CD4-positive, alpha-beta T cell treated with Interleukin-17A for 1 hour (primary cell): ENCODE measurements at places on chromosomes 5 and 9.

- DNase-seq = no peak
Observed at GRCh38 chr5:5716665-5717064, 294.2 kb downstream of the ICE1 start.

- DNase-seq = peak; percentile 33
Observed at GRCh38 chr5:69212022-69212421, 22.6 kb downstream of the CENPH start.

DNA sequence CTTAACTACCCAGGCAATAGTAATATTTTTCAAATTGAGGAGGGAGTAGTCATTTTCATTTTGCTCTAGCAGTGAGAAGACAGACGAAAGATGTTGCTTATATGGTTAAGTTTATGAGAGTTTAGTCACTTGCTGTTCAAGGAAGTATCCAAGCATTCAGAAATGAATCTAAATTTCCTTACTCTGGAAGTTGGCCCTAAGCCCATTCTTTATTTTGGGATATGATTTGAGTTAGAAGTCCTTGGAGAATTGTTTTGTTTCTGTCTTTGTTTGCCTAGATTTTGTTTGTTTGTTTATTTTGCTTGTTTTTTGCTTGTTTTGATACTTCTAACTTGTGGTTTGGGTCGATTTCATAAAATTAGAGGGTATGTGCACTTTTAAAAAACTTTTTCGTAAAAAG is 146.4 kb upstream of the FGF10 start:
- DNase-seq = no peak

GRCh38 chr5:135222171-135222681 is 176.8 kb downstream of the MACROH2A1 start:
- no peak for DNase-seq

GRCh38 chr5:58446024-58446423 is 13.9 kb downstream of the PLK2 start:
- DNase-seq = no peak

GRCh38 chr5:87574106-87574505 is 161.4 kb upstream of the CCNH start:
- no peak for DNase-seq

GRCh38 chr5:78025540-78025939 is 249.4 kb upstream of the TBCA start:
- no peak for DNase-seq

- DNase-seq = no peak
Observed at GRCh38 chr5:112636751-112637150, 100.9 kb upstream of the APC start.

DNA sequence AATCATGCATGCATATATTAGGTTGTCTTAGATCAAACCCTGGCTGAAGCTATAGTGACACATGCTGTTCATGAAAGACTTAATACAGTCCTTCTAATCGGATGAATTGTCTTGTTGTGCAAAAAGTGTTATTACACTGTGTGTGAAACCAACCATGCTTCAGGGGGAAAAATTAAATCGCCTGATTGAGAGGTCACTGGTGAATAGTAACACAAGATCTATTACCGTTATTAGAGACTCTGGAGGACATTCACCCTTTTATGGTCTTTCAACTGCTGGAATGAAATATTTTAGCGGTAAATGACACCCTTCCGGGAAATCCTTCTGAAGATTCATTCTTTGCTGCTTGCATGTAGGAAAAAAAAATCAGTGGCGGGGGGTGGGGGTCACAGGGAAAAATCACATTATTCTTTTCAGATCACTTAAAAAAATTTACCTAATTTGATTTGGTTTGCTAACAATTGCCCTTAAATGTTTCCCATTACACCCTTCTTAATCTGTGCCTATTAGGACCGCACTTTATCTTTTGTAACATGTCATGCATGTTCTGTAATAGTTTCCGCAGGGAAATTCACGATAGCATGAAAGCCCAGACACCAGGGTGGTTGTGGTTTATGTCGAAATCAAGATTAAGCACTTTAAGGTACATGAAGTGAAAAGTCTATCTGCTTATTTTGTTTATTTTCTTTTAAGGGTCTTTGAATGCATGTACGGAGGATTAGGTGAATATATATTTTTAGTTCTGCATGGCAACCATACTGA is 120.6 kb downstream of the FOCAD start:
- no peak for DNase-seq

DNA sequence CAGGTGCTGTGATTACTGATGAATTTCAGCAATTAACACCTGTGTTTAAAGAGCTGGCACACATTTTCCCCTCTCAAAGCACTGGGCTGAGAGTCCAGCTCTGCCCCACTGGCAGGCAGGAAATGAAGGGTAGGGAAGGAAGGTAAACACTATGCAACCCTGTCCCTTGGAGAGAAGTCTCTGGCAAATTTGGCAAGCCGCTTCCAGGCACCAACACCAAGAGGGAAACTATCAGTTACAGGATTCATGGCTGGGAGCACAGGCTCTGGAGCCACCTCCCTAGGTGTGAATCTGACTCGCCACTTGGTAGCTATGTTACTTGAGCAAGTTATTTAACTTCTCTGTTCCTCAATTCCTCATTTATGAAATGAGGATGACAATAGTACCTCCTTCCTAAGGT is 3.3 kb downstream of the ANKS6 start:
- no peak for DNase-seq

GRCh38 chr5:168784454-168784853 is 205.3 kb upstream of the PANK3 start:
- DNase-seq = no peak

- no peak for DNase-seq
Observed at GRCh38 chr9:21584890-21585289, 102.8 kb upstream of the IFNE start.

DNA sequence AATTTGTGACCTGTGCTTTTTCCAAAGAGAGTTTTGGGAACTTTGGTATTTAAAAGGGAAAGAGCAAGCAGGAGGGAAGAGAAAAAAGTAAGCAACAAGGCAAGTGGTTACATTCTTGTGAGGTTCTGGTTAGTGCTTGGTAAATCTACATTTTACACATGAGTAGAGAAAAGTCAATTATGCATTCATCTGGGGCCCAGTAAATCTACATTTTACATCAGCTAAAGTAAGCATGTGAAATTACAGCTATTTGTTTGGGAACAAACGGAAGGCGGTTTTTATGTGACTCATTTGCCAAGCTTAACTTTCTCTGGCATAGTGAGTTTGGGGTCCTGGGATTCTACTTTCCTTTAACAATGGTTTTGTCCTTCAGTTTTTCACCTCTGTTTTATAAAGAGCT is 102.2 kb downstream of the SNX18 start:
- DNase-seq = no peak

DNA sequence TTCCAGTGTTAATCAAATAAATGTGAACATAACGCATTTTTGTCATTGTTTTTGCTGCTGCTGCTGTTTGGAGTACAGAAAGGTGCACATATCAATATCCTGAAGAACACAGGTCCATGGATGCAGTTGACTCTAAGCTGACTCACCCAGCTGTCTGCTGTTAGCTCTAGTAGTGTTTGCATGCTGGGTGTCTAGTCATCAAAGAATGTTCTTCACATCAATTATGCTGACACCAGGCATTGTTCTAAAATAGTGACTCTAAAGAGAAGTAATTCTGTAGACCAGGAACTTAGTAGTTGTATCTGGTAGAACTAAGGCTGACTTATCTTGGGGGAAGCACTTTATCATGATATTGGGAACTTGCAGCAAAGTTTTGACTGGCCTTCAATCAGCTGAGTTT is 55.7 kb upstream of the DPYSL3 start:
- no peak for DNase-seq

- no peak for DNase-seq
Observed at GRCh38 chr9:97627624-97628023, 5.5 kb downstream of the TSTD2 start.

DNA sequence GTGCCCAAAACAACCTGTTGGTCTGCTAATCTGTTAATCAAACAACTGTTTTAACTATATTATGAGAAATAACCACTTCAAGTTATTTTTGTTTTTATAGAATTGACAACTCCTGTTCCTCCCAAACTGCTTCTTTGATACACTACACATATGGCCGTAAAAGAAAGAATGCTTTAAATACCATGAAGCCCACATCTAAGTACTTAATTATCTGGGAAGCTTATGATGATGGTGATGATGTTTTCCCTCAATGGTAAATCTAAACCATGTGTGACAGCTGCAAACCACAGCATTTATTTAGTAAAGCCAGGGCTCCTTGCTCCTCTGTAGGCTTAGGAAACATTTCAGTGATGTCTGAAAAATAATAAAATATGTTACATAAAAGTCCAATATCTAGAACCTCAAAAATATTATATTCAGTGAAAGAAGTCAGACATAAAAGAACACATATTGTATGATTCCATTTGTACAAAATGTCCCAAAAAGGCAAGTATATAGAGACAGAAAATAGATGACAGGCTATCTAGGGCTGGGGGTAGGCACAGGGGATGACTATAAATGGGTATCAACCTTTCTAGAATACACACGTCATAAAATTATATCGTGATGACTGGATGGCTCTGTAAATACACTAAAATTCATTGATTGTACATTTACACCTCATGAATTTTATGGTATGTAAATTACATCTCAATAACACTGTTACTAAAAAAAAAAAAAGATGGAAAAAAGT is 154.1 kb downstream of the EFNA5 start:
- DNase-seq = no peak

DNA sequence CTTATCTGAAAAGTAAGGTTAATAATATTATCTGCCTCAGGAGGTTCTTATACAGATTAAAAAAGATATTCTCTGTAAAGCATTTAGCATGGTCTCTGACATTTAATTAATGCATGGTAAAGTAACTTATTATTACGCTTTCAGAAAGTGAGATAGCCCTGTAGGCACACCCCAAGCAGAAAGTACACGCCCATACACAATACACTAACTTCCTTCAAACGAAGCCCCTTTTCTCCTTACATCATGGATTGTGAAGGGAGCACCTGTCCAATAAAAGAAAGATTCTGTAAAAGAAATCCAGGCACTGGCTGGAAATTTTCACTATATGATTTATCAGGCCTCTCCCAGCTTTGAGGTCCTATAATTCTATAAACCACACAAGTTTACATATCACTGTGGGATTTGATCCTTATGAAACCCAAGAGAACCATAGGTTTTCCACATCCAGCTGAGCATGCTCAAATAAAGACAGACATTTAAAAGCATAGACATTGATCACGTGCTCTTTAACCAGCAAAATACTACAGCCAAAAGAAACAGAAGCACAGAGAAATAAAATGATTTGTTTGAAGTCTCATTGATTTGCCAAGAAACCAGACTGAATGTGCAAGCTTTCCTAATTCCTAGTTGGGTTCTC is 14.1 kb upstream of the NR3C1 start:
- no peak for DNase-seq

GRCh38 chr9:18014556-18014955 is 435.7 kb downstream of the SH3GL2 start:
- no peak for DNase-seq
